Globus pallidus (tissue), 1 donor: ENCODE measurements at places on chromosomes 11 and 22.

GRCh38 chr22:37741312-37741795, 44.5 kb downstream of the TRIOBP start:
- peak; percentile 33 for DNase-seq

DNA sequence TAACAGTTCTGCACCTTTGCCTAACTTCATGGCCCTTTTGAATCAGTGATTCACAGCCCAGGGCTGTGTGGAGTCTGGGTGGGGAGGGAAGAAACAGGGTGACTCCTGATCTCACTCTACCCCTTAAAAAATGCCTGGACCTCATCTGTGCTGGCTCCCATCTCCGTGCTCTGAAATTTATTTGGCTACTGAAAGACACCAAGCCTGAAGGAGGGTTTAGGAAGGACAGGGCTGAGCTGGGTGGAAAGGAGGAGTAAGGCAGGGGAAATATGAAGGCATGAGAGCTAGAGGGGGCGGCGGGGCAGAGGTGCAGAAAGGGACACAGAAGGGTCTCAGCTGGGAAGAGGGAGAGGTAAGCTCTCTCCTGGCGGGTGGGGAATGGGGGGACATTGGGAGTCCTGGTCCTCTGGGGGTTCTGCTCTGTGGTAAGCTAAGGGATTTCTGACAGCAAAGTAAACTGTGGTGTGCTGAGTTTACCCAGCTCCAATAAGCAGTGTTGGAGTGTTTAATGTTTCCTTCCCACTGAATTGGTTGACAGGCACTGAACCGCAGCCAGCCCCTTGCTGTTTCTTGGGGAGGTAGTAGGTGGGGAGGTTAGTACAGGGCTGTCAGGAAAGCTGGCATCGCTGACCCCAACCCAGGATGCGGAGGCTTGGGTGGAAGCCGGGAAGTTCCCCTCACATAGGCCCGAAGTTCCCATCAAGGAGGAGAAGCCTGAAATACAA, 71.1 kb downstream of the RPUSD4 start:
- DNase-seq: no peak

DNA sequence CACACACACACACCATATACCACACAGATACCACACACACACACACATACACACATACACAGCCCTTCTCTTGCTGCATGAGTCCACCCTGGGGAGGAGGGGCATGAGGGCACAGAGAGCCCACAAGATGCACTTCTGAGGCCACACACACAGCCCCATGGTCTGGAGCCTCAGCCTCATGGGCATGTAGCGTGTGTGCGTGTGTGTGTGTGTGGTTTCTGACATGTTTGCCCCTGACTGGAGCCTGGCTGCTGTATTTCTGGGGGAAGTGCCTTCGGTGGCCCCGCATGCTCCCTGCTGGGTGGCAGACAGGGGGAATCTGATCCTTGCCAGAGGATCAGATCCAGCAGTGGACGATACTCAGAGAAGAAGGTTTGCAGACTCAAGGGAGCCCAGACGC, 97.0 kb upstream of the PRR5 start:
- no peak for DNase-seq

- no peak for DNase-seq
These were observed 82.9 kb downstream of the KIRREL3 start for GRCh38 chr11:126917531-126918204.

DNA sequence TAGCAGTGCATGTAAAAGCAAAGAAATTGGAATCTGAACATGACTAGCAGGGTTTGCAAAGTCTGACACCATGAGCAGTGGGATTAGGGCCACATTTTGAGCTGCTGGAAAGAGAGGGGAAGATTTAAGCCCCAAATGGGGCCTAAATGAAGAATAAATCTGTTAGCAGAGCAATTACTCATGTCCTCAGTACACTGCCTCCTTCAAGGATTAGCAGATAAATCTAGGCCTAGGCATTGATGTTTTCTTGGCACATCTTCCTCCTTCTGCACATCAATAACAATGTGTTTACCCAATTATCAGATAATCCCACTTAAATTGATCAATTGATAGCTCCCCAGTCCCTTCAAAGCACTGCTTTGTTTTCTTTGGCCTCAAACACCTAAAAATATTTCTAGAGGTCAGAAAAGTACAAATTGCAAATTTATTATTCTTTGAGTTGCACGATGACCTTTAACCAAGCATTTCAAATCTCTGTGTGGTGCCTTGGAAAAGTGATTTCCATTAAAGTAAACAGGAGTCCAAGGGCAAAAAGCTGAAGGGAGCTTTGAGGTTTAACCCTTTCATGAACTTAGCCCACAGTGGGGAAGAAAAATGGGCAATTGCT, 514.7 kb upstream of the CHORDC1 start:
- no peak for DNase-seq

DNA sequence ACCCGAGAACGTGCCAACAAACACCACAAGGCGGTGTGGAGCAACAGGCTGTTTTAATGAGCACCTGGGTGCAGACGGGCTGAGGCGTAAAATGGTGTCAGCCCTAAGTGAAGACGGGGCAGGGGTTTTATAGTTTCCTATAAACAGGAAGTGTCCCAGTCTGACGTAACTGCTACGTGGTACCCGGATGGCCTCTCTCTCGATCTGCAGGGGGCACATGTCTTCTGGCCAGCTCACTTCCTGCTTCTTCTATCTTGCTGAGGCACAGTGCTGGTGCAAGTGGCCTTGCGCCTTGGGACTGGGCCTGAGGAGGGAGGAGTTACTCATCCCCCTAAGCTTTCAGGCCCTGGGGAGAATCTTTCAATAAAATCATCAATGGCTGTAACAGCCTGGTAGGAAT, 20.9 kb downstream of the OOSP3 start:
- DNase-seq: no peak

DNA sequence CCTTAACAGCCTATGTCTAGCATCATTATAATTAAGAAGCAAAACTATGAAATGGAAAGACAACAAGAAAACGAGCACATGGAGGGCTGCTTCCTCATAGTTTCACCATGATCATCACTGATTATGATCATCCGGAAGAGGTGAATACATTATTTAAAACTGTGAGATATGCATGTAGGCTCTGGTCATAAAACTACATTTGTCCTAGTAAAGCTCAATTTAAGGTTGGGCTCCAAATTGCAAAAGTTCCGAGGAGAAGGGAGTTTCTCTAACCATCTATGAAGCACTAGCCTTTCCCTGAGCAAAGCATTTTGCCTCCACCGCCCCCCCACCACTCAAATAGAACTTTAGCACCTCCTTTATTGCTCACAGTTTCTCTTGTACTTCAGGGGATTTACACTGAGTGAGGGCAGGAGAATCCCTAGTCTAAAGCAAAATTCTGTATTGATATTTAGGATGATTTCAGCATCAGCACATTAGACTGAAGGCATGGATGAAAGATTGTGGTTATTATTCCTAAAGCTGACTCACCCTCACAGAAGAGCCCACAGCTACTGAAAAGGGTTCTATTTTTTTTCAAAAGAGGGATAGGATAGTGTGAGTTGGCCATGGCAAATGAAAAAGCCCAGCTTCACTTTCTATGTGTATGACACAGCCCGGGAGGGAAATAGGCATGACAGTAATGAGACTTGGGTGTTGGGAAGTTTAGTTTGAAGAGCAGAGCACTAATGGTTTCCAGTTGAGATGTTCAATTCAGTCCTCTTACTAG, 203.4 kb downstream of the CADM1 start:
- DNase-seq: no peak

GRCh38 chr11:63768237-63769041, at the start of gene ZFTA:
Gene ZFTA (minus strand): TSS chr11:63768775. CDS start chr11:63768622, 153 bp downstream.
- DNase-seq: peak; percentile 40

- no peak for DNase-seq
These were observed 113.2 kb downstream of the STK33 start for GRCh38 chr11:8480858-8481257.

GRCh38 chr11:76792505-76793264, 9.5 kb downstream of the TSKU start:
- DNase-seq: no peak

DNA sequence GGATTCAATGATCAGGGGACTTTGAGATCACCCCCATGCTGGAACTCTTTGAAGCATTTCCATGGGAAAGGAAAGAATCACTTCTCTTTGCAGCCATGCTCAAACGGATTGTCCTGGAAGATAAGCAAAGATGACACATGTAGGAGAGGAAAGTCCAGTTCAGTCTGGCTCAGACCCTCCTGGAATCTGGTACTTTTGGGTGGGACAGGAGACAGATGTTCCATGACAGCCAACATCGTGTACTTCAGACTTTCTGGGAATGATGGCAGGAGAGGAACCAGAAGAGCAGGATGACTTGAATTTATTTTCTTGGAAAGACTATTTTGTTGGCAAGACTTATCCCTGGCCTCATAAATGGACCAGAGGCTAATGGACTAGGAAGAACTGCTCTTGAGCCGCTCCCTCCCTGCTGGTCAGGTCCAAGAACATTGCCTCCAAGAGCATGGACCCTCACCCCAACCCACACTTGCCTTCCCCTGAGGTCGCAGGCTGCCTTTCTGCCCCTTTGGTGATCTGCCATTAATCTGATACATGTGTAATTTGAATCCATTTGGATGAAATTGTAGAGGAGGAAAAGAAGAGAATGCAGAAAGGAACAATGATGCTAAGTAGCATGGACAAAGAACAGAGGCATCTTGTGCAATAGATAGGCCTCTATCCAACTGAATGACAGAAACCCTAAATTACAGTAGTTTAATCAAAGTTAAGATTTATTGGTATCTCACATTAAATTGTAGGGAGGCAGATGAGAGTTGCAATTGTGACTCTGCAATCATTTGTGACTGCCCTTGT, 201.0 kb downstream of the SNX19 start:
- no peak for DNase-seq

GRCh38 chr11:117825538-117826189, 1.1 kb upstream of the FXYD2 start:
- no peak for DNase-seq

DNA sequence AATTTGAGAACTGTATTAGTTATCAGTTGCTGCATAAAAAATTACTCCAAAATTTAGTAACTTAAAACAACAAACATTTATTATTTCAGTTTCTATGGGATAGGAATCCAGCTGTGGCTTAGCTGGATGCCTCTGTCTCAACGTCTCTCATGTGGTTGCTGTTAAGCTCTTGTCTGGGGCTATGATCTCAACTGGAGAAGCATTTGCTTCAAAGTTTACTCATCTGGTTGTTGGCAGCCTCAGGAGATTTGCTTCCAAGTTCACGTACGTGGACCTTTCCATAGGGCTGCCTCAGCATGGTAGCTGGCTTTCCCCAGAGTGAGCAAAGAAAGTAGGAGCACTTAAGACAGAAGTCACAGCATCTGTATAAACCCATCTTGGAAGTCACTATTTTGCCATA, 144.9 kb upstream of the SESN3 start:
- no peak for DNase-seq

GRCh38 chr22:17656870-17657395, 18.4 kb downstream of the BCL2L13 start:
- DNase-seq: no peak

GRCh38 chr11:64990222-64990923, 6.4 kb downstream of the BATF2 start:
- no peak for DNase-seq

GRCh38 chr11:129372609-129373488, 2.8 kb upstream of the BARX2 start:
- no peak for DNase-seq

GRCh38 chr22:45330548-45330947, 20.8 kb downstream of the FAM118A start:
- no peak for DNase-seq

GRCh38 chr11:113189909-113190667, 124.3 kb upstream of the TTC12 start:
- DNase-seq: no peak

DNA sequence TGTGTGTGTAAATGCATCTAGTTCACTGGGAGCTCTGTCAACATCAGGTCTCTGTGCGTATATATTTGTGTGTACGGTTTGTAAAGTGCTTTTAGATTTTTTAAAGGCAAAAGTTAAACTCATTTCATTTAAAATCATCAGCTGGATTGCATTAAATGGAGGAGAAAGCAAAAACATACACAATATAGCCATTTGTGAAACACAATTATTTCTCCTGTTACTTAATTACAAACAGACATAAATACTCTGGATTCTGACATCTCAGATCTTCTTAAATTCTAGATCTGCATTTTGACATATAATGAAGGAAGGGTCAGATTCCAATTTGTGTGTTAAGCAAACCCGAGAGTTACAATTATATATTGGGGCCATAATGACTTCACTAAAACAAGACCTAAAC, 275.4 kb upstream of the NARS2 start:
- DNase-seq: no peak

GRCh38 chr11:120391292-120391691, 55.1 kb downstream of the ARHGEF12 start:
- peak; percentile 88 for DNase-seq

DNA sequence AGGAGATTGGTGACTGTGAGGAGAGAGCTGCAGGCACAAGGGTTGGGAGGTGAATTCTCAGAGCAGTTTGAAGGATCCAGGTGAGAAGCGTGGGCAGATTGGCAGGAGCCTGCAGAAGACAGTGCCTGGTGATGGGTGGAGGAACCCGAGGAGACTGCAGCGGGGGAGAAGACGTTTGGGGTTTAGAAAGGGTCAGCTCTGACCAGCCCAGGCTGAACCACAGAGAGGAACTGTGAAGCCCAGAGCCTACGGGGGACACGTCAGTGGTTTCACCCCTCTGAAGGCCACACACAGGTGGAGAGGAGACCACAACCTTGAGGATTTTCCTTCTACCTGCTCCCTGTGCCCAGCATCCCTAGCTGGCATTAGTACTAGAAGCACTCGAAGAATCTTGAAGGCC, 154.8 kb upstream of the TBCEL start:
- DNase-seq: no peak

DNA sequence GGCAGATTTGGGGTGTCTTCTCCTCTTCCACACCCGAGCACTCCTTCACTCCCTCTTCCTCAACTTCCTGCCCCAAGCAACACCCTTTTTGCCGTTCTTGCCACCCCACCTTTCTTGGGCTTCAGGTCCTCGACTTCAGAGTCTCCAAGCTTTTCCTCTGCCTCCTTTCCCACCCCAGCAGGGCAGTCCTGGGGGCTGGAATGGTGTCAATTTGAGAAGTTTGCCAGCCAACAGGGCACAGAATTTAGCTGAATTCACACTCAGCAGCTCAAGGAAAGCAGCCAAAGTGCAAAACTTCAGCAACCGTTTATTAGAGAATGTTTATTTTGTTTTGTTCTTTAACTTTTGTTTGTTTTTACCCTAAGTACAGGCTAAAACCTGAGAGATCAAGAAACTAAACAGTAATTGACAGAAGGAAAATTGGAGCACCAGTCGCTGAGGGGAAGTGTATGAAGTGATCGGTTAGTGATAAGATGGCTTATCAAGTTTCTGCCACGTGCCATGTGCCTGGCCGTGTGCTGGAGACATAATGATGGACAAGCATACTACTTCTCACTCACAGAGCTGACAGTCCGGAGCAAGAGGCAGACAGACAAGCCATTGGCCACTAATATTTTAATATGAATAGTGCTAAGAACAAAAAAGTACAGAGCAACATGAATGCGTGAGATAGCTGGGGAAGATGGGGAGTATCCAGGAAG, 44.4 kb downstream of the AHNAK start:
- no peak for DNase-seq

- peak; percentile 18 for DNase-seq
These were observed 22.2 kb upstream of the CBX7 start for GRCh38 chr22:39174498-39175352.
